ENCODE measurements at places on chromosomes 12 and 14. TPM values are rescaled to one million over a fixed set of nuclear protein-coding genes. Genes with fewer than 3 reads are reported as not detected.

POTEM gene
- total RNA-seq, result not detected

KRT83 gene
- not detected for total RNA-seq

MUCL1 gene
- not detected for total RNA-seq

CERS5 gene
- total RNA-seq, result 56.3 TPM

TAS2R30 gene
- total RNA-seq, result 2.1 TPM

OTX2 gene
- not detected for total RNA-seq

KRT73 gene
- total RNA-seq, result not detected

Measured in activated CD8-positive, alpha-beta memory T cell treated with anti-CD3 and anti-CD28 coated beads, Interleukin-2, amount 10 ng/mL, durations not matched to agents 7 days and 5 days (primary cell).